ENCODE measurements at places on chromosomes 7 and 10.

GRCh38 chr10:88660598-88660884 lies 3.7 kb upstream of the LIPF start:
- no peak for DNase-seq

DNA sequence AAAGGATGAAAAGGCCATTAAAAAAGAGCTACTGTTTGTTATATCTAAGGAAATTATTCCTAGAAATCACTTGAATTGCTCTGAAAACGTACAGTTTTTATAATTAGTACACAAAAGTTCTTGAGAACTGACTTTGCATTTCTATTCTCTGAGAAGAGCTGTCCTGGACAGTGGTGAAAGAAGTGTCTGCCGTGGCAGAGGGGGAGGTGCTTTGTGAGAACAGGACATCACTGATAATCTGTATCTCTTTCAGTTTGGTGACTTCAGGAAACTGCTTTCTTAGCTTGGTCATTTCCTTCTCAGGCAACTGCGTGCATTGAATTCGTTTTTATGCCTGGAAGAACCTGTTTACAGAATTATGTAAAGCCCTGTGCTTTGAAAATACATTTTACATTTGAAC lies 52.1 kb downstream of the POLL start:
- DNase-seq: no peak

DNA sequence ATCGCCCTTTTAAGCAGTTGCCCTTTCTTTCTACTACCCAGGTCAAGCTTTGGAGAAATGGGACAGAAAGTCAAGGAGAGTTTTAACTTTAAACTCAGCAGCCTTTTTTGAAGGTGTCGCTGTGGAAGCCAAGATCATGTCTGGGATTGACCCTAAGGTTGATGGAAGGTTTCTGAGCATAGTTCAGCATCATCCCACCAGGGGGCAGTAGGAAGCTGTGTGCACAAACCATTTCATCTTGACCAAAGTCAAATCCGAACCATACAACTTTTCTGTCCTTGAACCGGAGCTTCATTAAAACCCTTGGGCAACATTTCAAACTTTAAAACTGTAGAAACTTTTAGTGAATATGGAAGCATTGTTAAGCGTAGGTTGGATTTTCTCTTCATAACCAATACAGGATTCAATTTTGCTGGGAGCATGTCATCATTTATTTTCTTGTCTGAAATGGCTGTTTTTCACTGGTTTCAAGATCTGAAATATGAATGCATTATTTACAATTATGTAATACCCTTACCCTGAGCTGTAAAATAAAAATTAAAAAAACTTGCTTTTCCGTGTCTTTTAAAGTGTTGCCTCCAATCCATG lies 214.4 kb upstream of the KIAA1217 start:
- DNase-seq: no peak

DNA sequence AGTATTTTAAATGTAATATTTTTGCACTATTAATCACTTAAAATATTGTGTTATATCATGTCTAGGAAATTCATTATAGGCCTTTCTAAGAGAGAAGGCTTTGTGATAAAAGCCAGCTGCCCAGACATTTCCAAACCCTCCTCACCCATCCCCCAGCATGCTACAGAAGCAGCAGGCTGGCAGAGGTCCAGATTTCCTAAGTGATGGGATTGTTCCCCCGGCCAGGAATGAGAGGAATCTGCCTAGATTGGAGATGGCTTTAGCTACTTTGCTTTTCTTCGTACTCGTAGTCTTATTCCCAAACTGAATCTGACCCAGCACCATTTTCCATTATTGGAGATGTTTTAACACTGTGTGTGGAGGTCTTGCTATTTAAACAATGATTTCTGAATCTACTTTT lies 29.4 kb downstream of the CDK14 start:
- DNase-seq: no peak

DNA sequence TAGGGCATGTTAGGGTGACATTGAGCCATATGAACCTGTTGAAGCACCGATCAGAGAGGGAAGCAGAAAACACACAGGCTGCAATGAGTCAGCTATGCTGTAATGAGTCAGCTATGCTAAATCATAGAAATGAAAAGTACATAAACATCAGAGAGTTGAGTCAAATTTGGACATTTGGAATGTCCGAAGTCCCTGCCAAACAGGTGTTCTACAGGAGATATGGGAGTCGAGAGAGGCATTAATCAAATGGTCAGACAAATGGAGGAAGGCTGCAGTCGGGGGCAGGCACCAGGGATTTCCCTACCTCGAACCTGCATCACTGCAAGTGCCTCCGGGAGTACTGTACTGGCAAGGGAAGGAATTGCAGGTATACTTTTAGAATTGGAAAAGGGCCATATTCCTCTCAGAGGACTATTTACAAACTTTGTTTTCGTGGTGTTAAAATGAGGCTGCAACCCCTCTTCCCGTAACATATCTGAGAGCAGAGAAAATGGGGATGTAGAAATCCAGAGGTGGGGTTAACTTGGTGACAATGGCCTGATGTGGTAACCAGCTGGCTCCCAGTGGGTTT lies 8.8 kb upstream of the ZC3HAV1 start:
- DNase-seq: no peak

GRCh38 chr10:53009961-53010907 lies 237.7 kb upstream of the MBL2 start:
- no peak for DNase-seq

DNA sequence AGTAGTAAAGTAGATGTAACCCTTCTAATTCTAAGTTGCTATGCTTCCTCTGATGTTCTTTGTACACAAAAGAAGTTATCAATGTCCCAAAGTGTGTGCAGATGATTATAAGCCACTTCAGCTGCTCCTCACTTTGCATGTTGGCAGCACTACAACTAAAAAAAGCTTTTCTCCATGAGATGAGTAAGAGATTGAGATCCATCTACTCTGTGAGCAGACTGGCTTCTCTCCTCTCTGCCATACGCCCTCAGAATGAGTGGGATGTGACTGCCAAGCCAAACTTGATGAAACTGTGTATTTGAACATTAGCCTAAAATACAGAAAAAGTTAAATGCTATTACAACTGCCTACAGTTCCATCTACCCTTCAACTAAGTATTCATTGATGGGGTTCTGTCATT lies 102.9 kb upstream of the ETV1 start:
- DNase-seq: no peak

- DNase-seq: no peak
Observed at GRCh38 chr7:68422281-68422680, 1176.0 kb upstream of the AUTS2 start.

GRCh38 chr10:70683940-70684339 lies 11.6 kb downstream of the ADAMTS14 start:
- no peak for DNase-seq

Data from NCI-H510A (cell line).